ENCODE measurements at places on chromosomes 1 and 21. TPM values are rescaled to one million over a fixed set of nuclear protein-coding genes. Genes with fewer than 3 reads are reported as not detected.

The GPR157 gene
- total RNA-seq: 17.4 TPM

The OR2T35 gene
- total RNA-seq: not detected

The LTN1 gene
- 16.9 TPM for total RNA-seq

The OR14I1 gene
- total RNA-seq: not detected

The ARHGEF11 gene
- 38.4 TPM for total RNA-seq

The DNAJC6 gene
- 39.7 TPM for total RNA-seq

The KLF17 gene
- not detected for total RNA-seq

The IGFN1 gene
- total RNA-seq: not detected

- DNase-seq: no peak
Observed at GRCh38 chr1:233393926-233394680, 66.6 kb downstream of the MAP3K21 start.

- peak; percentile 57 for DNase-seq
Observed at GRCh38 chr1:209199822-209200221, 383.7 kb upstream of the CAMK1G start.

DNA sequence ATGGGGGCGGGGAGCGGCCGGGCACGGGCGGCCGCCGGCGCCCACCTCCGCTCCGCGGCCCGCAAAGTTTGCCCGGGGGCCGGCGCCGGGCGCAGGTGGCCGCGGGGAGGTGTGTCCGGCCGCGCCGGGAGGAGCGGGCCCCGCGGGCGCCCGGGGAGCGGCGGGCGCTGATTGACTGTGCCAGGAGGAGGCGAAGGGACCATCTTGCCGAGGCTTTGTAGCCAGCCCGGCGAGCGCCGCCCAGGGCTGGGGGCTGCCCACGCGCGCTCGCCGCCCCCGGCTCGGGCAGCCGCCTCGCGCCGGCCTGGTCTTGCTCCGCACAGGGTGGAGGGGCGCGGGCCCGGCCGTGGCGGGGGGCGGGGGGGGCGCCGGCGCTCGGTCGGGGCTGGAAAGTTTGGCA is 432 bp downstream of the EPHB2 start:
- DNase-seq: peak; percentile 13

GRCh38 chr21:33264561-33264960 is 1.6 kb upstream of the IL10RB start:
- no peak for DNase-seq

- DNase-seq: no peak
Observed at GRCh38 chr1:167263819-167264464, 43.3 kb downstream of the POU2F1 start.

DNA sequence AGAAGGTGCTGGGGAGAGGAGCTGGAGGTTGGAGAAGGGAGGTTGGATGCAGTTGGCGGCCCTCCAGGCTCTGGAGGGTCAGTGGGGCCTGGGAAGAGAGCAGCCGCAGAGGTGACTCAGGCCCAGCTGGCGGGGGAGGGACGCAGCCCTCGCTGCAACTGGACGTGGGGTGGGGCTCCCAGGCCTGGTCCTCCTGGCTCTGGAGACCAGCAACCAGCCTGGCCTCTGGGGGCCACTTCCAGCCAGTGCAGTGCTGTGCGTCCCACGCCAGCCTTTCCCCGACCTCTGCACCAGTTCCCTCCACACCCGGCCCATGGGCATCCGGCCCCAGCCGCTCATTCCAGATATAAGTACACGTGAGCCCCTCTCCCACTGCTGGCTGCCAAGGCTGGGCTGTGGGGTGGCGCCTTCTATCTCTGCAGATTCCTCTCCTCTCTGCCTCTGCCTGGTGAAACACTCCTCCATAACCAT is 38.0 kb upstream of the COL18A1 start:
- peak; percentile 98 for DNase-seq

DNA sequence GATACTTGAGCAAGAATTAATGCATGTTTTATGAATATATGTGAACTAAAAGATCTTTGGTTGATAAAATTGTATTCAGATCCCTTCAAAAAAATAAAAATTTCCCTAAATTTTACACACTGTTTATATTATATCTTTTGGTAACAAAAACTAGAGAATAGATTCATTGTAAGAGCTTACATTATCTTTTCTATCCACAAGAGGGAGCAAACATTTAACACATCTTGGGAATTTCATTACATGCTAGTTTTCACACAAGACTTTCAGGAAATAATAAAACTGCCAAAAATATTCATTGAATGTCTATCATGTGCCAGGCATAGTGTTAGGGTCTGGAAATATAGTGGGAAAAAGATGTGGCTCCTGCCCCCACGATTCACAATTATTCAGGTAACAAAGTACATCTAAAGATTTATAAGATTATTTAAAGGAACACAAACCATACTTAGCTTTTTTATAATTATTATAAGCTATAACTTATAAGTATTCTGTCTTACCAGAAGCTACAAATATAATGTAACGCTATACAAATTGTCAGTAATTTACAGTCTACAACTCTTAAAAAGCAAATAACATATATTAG is 30.6 kb downstream of the FAF1 start:
- DNase-seq: peak; percentile 64

DNA sequence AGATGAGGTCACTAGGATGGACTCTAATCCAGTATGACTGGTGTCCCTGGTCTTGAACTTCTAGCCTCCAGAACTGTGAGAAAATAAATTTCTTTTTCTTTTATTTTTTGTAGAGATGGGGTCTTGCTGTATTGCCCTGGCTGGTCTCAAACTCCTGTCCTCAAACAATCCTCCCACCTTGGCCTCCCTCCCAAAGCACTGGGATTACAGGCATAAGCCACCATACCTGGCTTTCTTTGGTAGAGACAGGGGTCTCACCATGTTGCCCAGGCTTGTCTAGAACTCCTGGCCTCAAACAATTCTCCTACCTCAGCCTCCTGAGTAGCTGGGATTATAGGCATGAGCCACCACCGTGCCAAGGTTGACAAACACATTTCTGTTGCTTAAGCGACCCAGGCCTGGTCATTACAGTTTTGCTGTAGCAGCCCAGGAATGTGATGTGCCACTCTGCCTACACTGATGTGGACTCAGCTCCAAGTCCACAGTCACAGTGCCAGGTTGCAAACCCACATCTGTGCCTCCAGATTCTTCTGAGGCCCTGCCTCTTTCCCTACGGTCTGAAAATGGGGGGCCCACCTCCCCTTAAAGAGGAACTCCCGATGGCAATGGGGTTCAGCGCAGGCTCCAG is 15.9 kb downstream of the PYCR2 start:
- no peak for DNase-seq

DNA sequence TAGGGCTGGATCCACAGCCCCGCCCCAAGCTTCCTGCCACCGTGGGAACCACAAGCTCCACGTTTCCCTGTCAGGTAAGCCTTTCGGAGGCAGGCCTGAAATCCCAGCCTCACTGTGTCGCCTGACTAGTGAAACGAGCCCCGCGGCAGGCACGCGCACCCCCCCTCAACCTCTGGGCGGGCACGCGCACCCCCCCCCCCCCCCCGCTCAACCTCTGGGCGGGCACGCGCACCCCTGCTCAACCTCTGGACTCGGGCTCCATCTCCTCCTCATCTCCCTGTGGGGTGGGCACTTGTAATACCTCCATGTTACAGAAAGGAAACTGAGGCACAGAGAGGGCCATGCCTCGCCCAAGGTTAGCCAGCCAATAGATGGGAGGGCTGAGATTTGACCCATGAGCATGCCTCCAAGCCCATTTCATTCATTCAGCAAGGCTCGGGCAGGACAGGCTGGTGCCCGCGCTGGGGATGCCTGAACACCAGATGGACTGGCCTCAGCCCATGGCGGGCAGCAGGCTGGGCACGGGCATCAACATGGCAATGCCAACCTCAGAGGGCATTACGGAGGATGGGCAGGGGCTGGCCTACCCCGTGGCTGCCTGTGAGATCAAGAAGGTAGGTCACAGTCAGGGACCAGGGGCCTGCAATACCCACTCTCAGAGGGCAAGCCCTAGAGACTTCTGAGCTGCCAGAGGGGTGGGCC is 4.7 kb downstream of the CFAP410 start:
- no peak for DNase-seq

GRCh38 chr1:234690872-234691271 is 80.9 kb upstream of the IRF2BP2 start:
- DNase-seq: no peak
